PC-3 (cell line): ENCODE measurements at places on chromosomes 2 and 18.

- no peak for DNase-seq
Measured at GRCh38 chr18:43952398-43952797, 675.1 kb upstream of the SYT4 start.

DNA sequence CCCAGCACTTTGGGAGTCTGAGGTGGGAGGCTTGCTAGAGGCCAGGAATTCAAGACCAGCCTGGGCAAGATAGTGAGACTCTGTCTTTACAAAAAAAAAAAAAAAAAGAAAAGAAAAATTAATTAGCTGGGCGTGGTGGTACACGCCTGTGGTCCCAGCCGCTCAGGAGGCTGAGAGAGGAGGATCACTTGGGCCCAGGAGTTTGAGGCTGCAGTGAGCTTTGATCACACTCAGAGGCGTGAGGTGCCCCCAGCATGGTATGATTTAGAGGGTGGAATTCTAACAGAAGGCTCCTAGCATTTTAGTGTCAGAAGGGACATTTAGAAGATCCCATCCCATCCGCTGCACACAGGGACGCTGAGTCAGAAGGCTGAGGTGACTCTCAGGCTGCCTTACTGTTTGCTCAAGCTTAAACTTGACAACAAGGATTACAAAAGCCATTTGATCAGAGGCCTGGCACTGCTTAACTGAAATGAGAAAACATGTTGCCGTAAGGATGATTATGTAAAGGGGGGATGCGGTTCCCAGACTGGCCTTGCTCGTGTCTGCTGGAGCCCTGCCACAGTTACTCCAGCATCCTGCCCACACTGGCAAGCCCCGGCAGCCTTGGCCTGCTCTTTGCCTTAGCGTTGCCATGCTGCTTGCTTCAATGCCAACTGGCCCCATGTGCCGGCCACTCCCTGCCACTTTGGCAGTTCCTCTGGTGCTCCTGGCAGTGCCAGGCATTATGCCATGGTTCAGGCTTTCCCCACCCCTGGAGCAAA lies 45.6 kb upstream of the SLC1A4 start:
- peak; percentile 65 for DNase-seq

DNA sequence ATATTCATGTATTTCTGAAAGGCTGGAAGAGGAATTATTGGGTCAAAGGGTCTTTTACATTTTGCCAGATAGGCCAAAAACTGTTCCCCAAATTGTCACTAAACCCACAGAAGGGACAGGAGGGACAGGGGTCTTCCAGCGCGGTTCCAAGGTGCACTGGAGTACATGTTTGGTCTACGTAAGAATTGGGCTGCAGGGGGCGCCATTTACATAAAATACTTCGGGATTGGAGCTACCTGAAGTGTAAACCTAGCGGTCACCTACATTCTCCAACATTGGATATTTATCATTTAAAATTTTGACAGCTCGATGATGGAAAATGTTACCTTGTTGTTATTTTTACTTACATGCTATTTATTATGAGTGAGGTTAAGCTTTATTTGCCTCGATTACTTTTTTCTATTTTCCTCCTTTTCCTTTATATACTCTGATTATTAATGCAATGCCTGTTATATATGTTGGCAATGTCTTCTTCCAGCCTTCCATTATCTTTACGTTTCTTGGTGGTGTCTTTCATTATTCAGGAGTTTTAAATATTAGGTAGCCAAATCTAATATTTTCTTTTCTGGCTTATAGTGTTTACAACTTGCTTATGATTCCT lies 43.0 kb upstream of the RAB6C start:
- DNase-seq = no peak

- no peak for DNase-seq
Measured at GRCh38 chr2:12090072-12090471, 343.6 kb downstream of the LPIN1 start.

DNA sequence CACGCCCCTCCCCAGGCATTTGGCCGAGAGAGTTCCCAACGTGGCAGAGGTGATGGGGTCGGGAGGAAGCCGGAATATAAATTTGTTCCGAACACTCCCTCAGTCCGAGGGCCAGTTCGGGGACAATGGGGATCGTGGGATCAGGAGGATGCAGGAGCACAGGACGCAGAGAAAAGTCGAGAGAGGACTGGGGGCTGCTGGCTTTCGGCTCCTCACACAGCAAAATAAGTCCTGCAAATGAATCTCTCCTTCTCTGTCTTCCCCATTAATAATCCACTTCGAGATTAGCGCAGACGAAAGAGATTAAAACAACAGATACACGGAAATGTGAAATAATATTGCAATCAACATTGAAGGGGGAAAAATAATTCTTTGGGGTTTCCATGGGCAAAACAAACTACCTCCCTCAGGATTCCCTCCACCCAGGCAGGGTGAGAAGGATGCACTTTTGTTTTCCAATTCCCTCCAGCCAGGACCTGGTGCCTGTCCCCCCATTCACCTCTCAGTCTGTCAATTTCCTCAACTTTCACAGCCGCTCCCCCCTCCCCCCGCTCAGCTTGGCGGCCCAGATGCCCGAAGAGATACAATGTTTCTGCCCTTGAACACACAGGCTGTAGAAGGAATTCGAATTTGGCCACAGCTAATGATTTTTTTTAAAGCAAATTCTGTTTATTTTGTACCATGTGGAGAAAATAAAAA lies 3.1 kb upstream of the ZEB2 start:
- no peak for DNase-seq

DNA sequence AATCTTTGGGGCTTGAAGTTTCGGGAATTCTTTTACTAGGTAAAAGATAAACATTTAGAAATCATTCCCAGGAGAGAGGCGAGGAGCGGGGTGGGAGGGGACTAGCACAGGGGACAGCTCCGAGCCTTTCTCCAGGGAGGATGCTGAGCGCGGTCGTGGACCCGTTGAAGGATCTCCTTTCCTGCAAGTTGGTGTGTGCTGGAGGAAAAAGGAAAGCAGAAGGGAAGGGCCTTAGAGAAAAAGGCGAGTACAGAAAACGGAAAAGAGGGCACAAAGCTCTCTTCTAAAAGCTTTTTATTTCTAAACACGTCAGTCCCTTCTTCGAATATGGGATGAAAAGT lies 640 bp downstream of the SLC39A6 start:
- DNase-seq = no peak

DNA sequence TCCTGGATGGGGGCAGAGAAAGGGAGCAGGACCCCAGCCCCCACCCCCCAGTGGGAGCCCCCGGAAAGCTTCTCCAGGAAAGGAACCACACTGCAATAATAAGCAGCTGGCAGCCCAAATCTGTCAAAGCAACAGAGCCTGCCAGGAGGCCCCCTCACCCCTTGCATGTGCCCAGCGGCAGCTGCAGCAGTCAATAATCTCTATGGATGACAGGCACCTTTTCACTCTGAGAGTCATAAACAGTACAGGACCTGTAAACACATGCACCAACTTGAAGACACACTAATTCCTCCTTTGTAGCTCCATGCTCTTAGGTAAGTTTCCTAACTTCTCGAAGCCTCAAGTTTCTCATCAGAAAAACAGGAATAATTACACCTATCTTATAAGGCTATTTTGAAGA lies 26.2 kb upstream of the KDM3A start:
- no peak for DNase-seq

DNA sequence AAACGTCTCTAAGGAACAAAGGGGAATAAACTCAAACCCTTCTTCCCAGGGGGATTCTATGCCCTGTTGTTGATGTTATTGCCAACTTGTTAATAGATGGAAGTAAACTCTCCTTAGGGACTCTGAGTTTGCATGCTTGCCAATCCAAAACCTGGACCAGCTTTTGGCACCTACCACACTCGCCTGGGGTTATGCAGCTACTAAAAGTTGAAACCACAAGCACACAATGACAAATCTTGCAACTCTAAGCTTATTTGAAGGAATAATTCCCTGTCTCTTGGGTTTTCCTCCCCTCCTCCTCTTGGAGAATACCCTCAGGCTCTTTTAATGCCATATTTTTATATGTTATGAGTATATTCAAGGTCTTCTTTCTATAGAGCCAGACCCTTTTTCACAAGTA lies 484.1 kb downstream of the FBXO15 start:
- peak; percentile 91 for DNase-seq

- no peak for DNase-seq
Measured at GRCh38 chr2:8115966-8116365, 565.9 kb upstream of the ID2 start.

DNA sequence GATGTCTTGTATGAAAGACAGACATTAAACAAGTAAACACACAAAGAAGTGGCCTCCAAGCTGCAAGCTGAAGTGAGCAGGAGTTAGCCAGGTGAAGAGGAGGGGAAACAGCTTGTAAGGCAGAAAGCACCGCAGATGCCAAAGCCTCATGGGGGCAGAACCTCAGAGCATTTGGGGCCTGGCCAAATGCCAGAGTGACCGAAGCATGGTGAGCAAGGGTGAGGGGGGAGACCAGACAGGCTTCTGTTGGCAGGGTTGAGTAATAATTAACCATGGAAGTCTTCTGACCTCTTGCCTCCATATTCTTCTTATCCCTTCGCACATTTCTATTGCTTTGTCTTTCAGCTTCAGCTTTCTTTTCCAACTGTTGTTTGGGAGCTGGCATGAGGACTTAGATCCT lies 5.6 kb downstream of the QPCT start:
- DNase-seq = peak; percentile 26

- DNase-seq = peak; percentile 27
Measured at GRCh38 chr2:172021074-172021931, 21.6 kb downstream of the METAP1D start.

DNA sequence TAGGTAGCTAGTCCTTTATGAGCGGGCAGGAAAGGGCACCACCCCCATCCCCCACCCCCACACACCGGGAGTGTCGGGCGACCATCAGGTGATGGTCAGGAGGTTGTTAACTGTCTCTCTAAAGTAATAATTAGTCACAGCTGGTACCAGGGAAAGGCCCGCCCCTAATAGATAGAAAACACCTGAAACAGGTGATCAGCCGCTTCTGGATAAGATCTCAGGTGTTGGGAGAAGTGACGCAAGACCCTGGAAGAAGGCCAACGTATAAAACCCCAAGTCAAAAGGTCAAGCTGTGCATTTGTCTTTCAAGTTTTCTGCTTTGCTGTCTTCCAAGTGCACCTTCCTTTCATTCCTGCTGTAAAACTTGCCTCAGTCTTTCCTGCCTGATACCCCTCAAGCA lies 59.6 kb upstream of the LINC00305 start:
- DNase-seq = no peak

DNA sequence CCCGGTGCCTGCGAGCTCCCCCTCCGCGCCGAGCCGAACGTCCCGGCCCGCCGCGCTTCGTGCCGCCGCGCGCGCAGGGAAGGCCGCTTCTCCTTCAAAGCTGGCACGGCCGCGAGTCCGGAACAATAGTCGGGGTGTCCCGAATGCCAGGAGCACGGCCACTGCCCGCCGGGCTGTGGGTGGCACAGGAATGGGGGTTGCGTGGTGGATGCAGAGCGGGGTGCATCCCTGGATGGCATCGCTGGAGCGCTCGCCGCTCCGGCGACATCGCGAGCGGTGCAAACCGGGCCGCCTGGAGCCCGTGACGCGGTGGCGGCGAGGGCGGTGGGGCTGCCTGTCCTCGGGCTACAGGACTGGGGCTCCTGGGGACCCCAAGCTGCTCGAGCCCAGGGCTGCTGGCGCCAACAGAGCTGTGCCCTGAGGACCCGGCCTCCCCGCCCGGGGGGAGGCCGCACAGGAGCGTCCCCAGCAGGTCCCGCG lies 1.1 kb upstream of the SATB2 start:
- peak; percentile 29 for DNase-seq

GRCh38 chr2:196729418-196729817 lies 70.1 kb downstream of the GTF3C3 start:
- DNase-seq = no peak

GRCh38 chr2:224954980-224955379 lies 87.3 kb downstream of the DOCK10 start:
- no peak for DNase-seq

DNA sequence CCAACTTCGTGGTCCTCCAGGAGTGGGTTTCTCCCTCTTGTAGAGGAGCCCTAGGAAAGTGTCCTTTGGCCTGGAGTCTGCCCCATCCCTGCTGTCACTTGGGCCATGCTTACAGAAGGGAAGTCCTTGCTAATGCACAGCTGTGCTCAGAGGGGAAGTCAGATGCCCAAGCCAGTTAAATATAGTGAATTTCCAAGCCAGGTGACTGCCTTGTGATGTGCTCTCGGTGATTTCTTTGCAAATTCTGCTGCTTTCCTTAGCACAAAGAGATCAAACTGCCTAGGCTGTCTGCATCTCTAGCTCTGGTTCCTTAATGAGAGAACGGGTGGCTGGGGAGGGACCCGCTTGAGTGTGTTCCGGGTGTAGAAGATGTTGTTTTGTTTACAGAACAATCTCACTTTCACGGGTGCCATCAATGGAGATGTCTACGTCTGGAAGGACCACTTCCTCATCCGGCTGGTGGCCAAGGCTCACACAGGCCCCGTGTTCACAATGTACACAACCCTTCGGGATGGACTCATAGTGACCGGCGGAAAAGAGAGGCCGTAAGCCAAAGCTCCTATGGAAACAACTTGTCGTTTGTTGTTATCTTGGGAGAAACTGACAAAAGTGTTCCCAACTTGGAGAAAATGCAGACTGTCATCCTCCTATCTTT lies 91.4 kb downstream of the RTN4 start:
- no peak for DNase-seq

GRCh38 chr18:8399138-8399537 lies 210.1 kb upstream of the RAB12 start:
- no peak for DNase-seq

GRCh38 chr2:178478439-178479274 lies at the start of gene FKBP7:
FKBP7 (minus strand) TSS chr2:178478600; CDS start chr2:178478499, 101 bp downstream.
- peak; percentile 83 for DNase-seq

- DNase-seq = peak; percentile 40
Measured at GRCh38 chr18:76426737-76427305, 68.2 kb downstream of the ZNF516 start.

- peak; percentile 46 for DNase-seq
Measured at GRCh38 chr2:11533278-11534070, at the start of gene GREB1. GREB1 (plus strand) TSS chr2:11534045; CDS start chr2:11556615, 22,570 bp downstream.

DNA sequence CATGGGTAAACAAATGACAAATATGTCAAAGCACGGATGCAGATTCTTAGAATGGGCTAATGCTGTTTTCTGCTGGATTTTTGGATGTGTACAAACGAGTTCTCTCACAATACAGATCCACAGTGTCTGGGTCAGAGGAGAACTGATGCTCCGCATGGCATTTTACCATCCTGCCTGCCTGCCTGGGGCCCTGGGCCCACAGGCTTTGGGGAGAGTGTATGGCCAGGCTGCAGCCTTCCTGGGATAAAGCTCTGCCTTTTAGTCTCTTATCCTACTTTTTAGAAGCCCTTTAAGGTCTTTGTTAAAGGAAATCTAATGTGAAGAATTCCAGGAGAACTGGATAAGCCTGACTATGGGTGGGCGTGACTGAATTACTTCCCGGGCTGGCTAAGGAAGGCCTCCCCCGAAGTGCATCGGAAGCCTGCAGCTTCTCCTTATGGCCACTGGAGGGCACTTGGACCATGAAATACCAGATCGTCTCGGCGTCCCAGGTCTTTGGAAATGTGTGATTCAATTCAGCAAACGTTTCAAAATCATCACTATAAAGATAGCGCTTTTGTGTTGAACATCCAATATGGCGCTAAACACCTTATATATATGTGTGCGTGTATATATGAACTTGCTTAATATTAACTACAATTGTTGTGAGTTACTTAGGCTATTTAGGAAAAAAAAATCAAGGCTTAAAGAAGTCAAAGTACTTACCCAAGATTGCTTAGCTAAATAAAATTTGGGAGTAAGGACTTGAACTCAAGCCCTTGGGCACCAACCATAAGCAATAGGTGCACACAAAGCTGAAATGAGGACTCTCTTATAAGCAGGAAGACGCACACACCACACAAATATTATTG lies 15.2 kb upstream of the DNPEP start:
- peak; percentile 90 for DNase-seq
